ENCODE measurements at places on chromosomes 7 and 10.

DNA sequence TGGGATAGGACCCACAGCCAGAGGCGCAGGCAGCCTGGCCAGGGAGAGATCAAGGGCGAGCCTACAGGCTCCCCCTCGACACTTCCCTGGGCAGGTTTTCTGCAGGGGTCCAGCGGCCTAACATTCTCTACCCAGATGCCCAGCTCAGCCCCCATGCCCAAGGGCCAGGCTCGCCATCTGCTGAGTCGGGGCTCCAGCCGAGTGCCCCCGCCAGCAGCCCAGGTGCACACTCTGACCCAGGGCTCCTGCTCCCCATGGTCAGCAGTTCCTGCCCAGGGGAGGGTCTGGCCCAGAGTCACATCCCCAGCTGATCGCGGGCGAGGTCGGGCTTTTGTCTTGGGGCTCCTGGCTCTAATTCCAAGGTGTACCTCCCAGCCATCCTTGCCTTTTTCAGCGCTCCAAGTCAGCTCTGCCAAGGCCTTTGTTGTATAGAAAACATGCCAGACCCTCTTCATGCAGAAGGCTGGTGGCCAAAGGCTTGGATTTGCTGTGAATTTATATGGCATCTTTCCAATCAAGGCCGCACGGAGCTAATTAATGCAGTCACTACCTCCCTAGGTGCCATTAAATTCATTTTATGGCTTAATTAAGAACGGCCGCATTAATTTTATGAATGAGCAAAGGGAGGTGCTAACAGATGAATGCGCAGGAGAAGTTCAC lies 120.6 kb downstream of the LRRC18 start:
- no peak for DNase-seq

DNA sequence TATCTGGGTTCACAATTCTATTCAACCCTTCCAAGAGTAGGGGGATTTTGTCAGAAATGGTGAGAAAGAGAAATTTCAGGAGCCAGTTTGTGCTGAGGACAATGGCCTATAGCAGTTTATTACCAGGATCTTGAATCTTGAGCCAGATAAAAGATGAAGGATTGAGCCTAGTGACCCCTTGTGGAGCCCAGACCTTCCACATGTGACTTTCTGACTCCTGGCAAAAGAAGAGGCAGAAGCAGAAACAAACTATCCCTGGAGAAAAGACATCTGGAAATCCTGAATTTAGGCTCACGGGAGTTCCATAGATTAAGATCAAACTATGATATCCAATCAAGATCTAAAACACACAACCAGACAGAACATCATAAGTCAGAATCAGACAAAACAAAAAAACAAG lies 60.9 kb upstream of the CHRM2 start:
- DNase-seq = no peak

GRCh38 chr7:121576148-121576917 lies 180.2 kb upstream of the FAM3C start:
- DNase-seq = no peak

DNA sequence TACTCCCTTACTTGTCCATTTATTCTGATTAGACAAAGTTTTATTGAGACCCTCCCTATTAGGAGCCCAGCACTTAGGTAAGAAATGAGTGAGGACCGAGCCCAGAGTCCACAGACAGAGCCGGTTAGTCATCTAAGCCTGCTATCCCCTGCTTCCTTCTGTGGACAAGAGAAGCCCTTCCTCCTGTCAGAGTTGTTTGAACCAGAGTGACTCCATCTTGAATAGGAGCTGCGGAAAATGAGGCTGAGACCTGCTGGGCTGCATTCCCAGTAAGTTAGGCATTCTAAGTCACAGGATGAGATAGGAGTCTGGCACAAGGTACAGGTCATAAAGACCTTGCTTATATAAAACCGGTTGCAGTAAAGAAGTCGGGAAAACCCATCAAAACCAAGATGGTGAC lies 109.1 kb downstream of the CPXM2 start:
- DNase-seq = no peak

GRCh38 chr7:157622408-157623205 lies 285.8 kb downstream of the DNAJB6 start:
- DNase-seq = no peak

GRCh38 chr7:134176037-134176350 lies 48.9 kb downstream of the LRGUK start:
- DNase-seq = no peak

DNA sequence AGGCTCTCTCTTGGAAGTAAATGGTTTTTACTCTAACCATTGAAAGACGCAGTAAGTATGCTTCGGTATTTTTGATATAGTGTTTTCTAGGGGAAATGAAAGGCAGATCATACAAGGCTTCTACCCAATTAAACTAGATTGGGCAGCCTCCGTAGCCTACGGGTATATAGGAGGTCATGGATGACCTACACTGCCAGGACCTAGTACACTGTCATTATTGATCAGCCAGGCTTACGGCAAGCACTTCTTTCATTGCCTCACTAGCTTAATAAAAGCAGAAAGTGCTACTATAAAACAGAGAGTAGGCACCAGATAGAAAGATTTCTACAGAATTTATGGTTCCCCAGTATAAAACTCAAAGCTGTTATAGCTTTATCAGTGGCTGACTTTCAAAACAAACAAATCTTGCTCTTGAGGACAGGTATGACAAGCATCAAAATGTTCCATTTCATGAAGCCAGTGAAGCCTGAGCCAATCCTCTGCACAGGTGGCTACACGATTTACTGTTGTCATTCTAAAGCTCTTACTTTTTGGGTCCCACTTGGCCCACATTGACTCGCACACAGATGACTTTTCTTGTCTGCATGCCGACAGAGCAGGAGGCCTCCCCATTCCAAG lies 358.1 kb downstream of the THSD7A start:
- DNase-seq = no peak

DNA sequence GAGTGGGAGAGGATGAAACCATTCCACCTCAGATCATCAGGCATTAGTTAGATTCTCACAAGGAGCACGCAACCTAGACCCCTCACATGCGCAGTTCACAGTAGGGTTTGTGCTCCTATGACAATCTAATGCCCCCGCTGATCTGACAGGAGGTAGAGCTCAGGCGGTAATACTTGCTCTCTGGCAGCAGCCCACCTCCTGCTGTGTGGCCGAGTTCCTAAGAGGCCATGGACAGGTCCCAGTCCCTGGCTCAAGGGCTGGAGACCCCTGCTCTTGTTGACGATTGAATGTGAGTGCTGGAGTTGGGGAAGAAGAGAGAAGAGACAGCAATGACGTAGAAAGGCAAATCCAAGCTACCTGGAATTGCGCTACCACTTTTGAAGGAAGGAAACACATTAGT lies 267.2 kb downstream of the TFEC start:
- no peak for DNase-seq

DNA sequence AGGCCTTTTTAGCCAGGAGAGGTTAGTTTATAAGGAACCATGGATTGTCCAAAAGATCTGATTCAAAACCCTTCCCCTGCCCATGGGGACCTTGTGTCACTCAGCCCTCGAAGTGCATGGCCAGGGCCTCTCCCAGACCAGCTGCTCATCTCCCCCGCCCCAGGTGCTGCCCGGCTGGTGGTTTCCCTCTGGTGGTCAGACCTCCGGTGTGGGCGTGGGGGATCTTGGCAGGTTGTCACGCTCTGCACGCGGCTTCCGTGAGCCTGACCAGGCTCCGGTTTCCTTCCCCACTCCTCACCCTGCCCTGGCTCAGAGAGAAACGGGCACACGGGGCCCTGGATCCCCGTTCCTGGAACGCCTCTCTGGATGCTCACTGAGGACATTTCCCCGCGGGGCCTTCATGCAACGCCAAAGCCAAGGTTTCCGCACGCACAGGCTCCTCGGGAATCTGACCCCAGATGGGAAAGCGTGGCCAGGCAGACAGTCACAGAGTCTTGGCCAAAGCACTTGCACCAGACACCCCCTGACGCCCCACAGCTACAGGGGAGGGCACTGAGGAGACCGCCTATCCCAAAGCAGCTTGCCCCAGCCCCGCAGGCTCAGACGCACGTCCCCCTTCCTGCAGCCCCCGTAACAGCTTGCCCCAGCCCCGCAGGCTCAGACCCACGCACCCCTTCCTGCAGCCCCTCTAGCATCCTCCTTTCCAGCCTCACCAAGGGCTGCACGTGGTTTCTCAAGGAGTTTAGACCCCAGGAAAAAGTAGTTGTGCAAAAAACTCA lies 7.8 kb upstream of the DIP2C start:
- DNase-seq = no peak

Data from GM03348 (cell line).